Cardiac fibroblast (primary cell): ENCODE measurements at places on chromosomes 3 and 15.

- peak; percentile 98 for DNase-seq
These were observed 12.1 kb downstream of the TBC1D2B start for GRCh38 chr15:78065284-78065872.

DNA sequence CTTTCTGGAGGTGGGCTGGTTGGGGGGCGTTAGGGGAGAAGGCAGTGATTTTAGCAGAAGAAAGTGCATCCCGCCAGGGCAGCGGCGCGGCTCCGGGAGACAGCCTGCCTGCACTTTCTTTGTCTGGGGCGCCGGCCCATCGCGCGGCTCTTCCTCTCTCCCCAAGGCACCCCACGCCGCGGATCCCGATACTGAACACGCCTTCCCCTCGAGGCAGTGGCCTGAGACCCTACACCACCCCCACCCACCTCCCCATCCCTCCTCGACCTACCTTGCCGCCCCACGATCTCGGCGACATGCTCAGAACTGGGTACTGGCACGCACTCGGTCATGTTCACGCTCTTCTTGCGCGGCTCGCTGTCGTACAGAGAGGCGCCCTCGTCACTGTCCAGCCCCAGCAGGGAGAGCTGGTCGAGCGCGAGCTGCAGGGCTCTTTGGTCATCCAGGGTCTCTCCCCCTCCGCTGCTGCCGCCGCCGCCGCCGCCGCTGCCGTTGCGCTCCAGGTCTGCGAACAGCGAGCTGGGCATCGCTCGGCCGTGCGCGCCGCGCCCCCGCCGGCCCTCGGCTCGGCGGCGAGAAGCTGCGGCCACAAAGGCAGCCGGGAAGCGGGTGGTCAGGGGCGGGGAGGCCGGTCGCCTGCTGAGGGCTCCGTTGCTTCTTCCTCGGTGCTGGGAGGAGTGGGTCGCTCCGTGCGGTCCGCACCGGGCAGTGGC lies 483 bp downstream of the MEX3B start:
- DNase-seq: peak; percentile 52

DNA sequence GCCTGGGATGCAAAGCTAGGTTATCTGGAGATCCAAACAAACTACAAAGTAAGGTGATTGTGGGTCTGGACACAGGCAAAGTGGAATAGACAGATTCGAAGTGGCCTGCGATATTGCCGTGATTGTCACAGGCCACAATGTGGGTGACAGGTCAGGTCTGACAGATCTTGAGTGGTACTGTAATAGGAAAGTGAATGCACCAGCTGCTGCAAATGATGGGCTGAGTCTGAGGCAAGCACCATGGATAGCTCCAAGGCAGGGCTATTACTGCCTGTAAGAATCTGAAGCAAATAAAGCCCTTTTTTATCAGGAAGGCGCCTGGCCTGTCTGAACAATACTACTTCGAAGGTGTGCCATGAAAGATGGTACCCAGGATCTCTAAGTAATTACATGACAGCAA lies 10.0 kb downstream of the ARMC8 start:
- DNase-seq: peak; percentile 45

DNA sequence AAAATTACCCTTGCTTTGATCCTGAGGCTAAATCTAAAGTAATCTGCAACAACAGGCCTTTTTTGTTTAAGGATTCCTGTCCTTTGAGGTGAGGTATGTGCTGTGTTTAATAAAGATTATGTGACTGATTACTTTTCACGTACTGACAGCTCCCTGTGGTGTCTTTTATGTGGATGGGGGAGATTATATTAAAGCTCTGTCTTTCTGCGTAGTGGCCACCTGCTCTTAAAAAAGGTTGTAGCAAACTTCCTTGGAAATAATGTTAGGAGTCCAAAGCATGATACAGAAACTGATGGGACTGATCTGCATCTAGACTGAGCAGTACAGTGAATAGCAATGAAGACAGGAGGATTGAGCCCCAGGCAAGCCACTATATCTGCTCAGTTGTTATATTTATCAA lies 453.0 kb upstream of the GOLIM4 start:
- DNase-seq: no peak

DNA sequence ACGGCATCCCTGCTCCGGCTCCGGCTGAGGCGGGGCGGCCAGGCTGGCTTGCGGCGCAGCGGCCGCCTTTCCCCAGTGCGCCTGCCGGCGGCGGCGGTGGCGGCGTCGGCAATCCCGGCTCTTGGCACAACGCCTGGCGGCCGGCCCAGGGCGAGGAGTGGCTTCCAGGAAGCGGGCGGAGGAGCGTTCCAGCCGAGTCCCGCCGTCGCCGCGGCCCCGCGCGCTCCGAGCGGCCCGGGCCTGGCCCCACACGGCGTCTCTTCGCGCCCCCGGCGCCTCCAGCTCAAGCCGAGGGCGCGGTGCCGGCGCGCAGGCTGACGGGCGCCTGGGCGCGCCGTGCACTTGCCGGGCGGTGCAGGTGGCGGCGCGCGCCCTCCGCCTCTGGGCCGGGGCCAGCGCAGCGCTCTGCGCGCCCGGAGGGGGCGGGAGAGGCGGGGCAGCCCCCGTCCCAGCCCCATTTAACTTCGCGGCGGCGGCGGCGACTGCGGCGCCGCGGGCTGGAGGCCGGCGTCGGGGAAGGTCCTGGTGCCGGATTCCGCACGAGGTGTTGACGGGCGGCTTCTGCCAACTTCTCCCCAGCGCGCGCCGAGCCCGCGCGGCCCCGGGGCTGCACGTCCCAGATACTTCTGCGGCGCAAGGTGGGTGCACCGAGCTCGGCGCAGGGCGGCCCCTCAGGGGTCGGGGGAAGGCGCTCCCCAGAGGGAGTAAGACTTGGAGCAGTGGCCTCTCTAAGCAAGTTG lies at the start of gene ADAMTSL3:
Gene ADAMTSL3, plus strand, starts transcription at position 485 of the 740 bp plus-strand sequence. CDS start 1,639 bp downstream, outside the sequence.
- DNase-seq: peak; percentile 70

DNA sequence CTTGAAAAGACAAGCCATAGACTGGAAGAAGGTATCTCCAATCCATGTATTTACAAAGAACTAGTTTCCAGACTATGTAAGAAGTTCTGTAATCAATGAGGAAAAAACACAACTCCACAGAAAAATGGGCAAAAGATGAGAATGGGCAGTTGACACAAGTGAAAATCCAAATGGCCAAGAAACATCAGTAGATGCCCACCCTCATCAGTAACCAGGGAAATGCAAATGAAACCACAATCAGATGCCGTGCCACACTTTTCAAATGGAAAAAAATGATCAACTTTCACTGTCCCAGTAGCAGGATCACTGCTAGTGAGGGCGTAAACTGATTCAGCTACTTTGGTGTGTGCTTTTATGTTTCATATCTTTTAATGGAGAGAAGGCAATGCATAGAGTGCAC lies 4.5 kb upstream of the CPEB1 start:
- no peak for DNase-seq

DNA sequence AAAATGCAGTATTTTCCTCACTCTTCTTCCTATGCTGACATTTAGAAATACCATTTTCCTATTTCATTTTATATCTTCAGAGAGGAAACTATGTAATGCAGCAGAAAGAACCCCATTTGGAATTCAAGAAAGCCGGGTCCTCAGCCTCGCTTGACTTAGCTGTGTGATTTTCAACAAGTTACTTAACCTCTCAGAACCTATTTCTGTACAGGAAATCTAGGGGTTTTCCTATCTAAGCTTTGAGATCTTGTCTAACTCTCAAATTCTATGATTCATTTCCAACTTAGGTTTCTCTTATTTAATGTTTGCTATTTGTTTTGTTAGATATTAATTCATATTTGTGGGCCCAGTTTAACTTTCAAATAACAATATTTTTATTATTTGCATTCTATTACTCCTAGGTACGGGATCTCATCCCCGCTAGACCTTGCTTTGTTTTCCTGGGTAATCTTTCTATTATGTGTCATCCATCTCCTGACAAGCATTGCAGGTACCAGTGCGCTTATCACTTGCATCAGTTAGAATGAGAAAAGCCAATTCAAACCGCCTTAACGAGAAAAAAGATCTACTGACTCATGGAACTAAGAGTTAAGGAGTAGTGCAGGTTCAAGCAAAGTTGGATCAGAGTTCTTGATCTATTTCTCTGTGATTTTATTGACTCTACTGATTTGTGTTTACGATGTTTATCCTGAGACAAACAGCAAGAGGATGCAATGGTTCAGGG lies 70.6 kb upstream of the BHLHE40 start:
- DNase-seq: no peak

- DNase-seq: no peak
These were observed 5.1 kb downstream of the PPP1R2 start for GRCh38 chr3:195537995-195538394.

GRCh38 chr15:73957276-73957675 lies 31.0 kb downstream of the LOXL1 start:
- DNase-seq: no peak

DNA sequence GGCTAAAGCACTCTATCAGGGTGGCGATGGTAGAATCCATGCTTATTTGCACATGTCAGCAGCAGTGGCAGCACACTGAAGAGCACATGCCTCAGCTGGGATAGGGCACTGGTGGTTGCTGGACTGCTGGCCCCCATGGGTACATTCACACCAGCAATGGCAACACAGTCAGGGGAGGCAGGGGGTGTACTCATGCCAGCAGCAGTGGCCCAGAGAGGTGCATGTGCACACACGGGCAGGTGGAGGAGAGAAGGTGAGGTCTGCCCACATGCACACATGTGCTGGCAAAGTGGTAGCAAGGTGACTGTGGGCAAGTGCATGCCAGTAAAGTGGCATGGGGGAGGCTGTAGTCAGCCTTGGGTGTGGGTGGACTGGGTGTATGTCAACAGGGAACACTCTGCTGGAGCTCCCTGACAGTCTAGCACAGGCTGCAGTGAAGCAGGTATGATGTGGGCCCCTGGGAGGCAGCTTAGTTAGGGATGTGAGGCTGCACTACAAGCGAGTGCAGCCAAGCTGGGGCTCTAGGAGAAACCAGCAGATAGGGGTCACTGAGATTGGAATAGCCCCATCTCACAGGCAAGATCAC lies 53.9 kb upstream of the NPAP1 start:
- no peak for DNase-seq

GRCh38 chr3:44470430-44470829 lies 7.0 kb downstream of the ZNF445 start:
- DNase-seq: no peak

DNA sequence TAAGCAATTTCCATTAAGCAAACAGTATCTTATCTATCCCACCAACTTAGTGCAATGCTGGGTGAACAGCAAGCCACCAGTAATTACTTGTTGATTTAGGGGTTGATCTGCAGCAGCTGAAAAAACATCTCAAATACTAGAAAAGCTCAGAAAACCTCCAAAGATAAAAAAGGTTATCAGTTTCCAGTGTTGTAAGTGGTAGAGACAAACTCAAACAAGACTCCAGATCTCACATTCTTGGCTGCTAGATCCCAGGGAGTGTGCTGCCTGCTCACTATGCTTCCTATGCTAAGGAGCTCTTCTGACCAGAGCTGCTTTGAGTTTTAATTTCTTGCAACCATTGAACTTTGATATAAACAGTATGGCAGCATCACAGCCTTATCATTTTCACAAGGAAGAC lies 11.3 kb downstream of the B3GALNT1 start:
- no peak for DNase-seq

DNA sequence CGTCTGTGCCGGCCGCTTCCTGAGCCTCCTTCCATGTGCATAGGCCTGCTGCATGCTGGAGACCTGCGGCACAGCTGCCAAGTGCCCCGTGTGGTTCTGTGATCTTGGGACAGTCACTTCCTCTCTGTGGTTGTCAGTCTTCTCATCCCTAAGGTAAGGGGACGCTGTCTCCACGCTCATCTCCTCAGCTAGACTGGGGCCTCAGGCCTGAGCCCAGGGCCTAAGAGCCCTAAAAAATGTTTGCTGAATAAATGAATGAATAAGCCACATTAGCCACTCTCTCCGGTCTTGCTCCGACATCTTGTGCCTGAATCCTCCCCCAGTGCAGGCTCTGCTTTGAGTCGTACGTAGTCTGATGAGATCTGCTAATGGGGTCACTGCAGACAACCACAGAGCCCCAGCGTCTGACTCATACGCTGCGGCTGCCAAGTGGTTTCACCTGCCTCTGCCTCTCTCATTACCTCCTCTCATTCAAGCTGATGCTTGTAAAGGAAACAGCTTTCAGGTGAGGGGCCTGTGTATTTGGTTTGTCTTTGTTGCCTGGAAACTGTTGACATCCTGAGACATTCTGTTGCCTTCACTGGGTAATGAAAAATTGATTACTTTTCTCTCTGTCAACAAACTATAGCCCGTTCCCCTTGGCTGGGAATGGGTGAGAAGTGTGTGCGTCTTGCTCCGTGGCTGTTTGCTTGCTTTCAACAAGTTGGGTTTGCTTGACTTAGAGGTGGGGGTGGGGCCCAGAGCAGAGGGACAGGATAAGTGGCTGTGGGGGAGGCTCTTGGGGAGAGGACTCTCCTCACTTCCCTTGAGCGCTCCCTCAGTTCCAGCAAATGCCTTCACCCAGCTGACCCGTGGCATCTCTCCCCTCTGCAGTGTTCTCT lies 15.9 kb downstream of the RPLP1 start:
- DNase-seq: peak; percentile 43

DNA sequence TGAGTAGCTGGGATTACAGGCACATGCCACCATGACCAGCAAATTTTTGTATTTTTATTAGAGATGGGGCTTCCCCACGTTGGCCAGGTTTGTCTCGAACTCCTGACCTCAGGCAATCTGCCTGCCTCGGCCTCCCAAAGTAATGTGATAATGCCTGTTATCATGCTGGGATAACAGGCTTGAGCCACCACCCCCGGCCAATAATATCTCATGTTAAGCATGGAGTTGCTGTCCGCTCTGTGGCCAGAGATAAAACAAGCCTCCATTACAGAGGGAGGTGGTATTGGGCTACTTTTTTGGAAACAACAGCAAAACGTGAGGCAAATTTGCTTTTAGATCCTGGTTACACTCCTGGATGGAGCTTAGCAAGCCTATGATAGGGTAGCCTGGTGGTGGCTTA lies 32.9 kb upstream of the ALG1L2 start:
- DNase-seq: no peak

DNA sequence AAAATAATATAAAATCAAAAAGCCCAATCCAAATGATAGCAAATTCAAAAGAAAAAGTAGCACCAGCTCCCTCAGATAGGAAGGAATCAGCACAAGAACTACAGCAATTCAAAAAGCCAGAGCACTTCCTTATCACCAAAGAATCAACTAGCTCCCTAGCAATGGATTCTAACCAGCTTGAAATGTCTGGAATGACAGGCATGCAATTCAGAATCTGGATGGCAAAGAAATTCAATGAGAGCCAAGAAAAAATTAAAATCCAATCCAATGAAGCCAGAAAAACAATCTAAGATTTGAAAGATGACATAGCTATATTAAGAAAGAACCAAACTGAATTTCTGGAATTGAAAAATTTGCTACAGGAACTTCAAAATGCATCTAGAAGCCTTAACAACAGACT lies 1334.4 kb upstream of the ALCAM start:
- DNase-seq: no peak

DNA sequence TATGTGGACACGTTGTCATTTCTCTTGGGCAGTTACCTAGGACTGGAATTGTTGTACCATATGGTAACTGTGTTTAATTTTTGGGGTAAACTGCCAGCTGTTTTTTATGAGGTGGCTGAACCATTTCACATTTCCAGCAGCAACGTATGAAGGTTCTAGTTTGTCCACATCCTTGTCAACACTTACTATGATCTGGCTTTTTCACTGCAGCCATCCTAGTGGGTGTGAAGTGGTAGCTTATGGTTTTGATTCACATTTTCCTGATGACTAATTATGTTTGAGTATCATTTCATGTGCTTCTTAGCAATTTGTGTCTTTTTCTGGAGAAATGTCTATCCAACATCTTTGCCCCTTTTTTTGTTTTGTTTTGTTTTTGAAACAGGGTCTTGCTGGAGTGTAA lies 96.2 kb downstream of the VGLL4 start:
- no peak for DNase-seq

GRCh38 chr3:61702453-61702852 lies 141.1 kb downstream of the PTPRG start:
- no peak for DNase-seq
